Kidney capillary endothelial cell (primary cell): ENCODE measurements at places on chromosomes 11 and 22.

DNA sequence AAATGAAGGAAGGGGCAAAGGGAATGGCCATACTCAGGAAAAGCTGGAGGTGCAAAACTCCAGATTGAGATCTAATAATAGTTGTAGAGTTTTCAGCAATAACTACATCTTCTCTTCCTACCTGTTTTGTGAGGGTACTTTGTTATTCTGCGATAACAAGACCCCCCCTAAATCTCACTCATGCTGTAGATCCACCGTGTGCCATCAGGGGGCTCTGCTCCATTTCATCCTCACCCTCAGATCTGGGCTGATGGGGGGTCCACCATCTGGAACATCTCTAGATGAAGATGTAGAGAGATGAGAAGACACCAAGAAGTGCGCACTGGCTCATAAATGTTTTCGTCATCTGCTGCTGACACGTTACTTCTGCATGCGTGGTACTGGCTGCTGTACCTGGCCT lies 135.9 kb upstream of the KIRREL3 start:
- no peak for DNase-seq

DNA sequence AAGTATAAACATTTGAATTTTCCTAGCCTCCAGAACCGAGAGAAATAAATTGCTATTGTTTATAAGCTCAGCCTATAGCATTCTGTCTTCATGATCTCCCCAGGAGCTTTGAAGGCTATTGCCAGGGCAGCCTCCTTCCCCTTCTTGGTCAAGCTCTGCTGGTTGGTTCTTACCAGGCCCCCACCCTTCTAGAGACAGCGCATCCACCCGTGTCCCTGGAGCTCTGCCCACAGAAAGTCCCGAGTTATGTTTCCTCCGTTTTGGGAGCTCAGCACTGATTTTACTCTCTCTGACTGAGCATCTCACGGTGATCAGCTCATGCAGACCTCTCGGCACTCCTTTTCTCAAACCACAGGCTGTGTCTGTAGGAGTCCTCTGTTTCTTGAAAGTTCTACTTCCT lies 123.8 kb upstream of the SORL1-AS1 start:
- DNase-seq: no peak

DNA sequence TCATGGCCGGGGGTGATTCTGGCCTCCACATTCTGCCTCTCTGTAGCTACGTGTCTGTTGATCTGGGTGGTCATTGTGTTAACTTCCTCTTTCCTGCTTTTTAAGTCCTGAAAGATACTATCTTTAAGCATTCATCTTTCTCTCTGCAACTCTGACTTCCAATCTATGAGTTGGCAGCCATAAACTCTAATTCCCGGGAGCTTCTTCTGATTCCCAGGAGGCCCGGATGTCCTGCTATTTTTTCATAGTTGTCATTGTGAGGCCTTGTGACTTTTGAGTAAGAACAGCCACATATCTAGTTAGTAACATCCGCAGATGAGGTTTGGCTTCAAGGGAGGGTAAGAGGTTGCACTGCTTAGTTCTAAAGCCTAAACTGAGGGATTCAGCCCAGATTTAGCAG lies 107.8 kb downstream of the SYN3 start:
- peak; percentile 63 for DNase-seq

GRCh38 chr22:47259049-47259448 lies 496.6 kb downstream of the TBC1D22A start:
- no peak for DNase-seq

DNA sequence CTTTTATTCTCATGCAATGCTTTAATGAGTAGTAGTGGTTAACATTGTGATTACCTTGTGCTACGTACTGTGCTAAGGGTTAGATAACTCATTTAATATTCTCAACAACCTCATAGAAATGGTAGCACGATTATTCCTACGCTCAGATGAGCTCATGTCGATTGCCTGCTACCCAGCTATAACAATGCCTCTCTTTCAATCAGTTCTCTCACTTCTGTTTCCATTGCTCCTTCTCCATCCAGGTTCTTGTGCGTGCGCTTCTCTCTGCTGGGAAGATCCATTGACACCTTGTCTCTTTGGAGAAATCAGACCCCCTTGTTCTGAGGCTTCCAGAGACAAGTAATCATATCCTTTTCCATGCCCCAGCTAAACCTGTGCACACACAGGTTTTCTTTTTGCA lies 120.8 kb downstream of the NECTIN1 start:
- no peak for DNase-seq

GRCh38 chr11:16738947-16739815 lies 734 bp downstream of the C11orf58 start:
- peak; percentile 4 for DNase-seq
